ENCODE measurements at places on chromosomes 1 and 21.

DNA sequence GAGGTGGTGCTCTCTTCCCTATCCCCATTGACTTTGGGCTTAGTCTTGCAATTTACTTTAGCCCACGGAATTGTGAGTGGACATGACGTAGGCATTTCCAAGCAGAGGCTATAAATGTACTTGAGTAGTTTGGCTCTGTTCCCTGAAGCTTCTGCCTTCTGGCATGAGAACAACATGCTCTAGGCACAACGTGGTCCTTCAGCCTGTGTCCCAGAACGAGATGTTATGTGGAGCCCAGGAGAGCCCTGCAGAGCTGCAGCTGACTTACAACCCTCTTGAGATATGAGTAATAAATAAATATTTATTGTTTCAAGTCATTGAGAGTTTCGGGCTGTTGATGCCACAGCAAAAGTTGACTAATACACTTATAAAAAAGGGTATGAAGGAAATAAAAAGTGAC lies 105.2 kb upstream of the HMGB4 start:
- DNase-seq: no peak

DNA sequence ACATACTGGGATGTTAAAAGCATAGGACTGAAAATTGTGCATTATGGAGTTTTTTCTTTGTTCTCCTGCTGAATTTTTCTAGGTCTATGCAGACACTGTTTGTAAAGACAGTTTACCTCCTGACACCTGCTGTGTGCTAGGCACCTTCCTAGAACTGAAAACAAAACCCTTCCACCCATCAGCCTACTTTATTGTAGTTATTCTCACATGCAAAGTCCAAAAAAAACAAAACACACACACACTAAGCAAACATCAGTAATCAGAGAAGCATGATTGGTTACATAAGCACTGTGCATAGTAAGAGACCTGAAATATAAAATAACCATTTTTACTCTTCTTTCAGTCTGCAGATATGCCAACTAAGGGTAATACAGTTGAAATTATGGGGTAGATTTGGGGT lies 195.1 kb downstream of the CRB1 start:
- no peak for DNase-seq

DNA sequence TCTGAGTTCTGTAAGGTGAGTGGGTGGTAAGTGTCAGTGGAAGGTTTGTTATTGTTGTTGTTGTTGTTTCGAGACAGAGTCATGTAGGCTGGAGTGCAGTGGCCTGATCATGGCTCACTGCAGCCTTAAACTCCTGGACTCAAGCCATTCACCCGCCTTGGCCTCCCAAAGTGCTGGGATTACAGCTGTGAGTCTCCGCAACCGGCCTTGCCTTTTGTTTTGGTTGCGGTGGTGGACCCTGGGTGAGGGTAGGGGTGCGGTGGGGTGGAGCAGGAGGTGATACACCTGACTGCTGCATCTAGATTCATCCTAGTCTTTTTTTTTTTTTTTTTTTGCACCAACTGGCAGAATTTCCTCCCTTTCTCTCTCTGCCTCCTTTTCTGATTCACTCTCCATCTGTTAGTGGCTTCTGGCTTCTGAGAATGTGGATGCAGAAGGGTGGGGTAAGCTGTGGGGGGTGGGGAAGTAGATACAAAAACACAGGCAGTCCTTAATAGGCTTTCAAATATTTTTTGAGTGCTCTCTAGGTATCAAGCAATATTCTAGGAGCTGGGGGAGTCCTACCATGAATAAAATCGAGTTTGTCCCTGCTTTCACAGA lies 4.6 kb upstream of the GMEB1 start:
- no peak for DNase-seq

DNA sequence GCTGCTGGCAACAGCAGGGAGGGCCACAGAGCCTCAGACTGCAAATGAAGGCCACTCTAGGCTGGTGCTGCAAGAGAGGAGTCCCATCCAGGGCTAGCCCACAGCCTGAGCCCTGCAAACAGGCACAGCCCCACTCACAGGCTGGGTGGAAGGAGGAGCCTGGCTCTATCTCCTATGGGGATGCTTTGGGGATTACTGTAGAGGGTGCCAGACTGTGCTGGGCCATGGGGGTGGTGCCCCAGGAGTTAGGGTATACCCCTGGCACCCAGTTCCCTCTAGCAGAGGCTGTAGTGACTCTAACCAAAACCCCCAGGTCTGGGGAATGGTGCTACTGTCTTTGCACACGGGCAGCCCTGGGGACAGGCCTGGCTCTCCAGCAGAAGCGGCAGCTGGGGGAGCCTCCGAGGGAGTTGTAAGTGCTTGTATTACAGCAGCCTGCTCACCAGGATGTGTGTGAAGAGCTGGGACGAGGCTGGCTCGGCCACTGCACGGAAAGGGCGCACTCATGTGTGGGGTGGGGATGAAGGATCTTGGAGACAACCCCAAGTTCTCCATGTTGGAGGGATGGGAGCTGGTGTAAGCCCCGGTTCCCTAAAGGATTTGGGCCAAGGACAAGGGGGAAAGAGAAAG lies 23.4 kb upstream of the EVA1B start:
- DNase-seq: no peak

- DNase-seq: no peak
Measured at GRCh38 chr1:82001345-82001744, 200.6 kb downstream of the ADGRL2 start.

- DNase-seq: no peak
Measured at GRCh38 chr21:29306920-29307319, 8.2 kb downstream of the BACH1 start.

- DNase-seq: no peak
Measured at GRCh38 chr1:89553157-89553556, 28.5 kb downstream of the LRRC8B start.

- no peak for DNase-seq
Measured at GRCh38 chr1:106366627-106367319, 689.7 kb upstream of the PRMT6 start.

DNA sequence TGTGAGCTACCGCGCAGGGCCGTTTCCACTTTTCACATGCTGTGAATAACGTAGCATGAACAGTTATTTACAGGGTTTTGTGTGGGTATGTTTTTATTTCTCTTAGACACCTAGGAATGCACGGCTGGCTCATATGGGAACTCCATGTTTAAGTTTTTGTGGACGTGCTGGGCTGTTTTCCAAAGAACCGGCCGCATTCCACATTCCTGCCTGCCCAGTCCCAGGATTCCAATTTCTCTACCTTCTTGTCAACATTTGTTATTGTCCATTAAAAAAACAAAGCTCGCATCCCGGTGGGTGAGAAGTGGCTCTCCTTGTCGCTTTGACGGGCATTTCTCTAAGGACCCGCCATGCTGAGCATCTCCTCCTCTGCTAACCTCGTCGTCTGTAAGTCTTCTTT lies 47.1 kb upstream of the LRRC3 start:
- no peak for DNase-seq

DNA sequence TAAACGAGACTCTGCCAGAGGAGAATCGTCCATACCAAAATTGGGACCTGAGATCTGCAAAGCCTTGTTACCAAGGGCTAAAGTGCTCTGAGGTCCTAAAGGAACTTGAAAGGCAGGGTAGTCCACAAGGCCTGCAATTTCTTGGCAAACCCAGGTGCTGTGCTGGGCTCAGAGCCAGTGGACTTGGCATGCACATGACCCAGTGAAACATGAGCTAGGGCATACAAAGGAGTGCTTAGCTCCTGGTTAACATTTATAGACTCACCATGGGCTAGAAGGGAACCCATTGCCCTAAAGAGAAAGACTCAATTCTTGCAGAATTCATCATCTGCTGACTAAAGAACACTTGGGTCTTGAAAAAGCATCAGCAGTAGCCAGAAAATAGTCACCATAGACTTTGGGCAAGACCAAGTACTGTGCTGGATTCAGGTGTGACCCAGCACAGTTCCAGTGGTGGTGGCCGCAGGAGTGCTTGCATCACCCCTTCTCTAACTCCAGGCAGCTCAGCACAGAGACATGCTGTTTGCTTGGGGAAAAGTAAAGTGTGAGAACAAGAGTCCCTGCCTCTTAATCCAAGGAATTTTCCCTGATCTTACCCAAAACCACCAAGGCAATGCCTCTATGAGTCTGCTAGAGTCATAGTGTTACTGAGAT lies 1069.4 kb upstream of the ADGRL2 start:
- no peak for DNase-seq

GRCh38 chr1:217253985-217254384 lies 376.9 kb downstream of the GPATCH2 start:
- no peak for DNase-seq

DNA sequence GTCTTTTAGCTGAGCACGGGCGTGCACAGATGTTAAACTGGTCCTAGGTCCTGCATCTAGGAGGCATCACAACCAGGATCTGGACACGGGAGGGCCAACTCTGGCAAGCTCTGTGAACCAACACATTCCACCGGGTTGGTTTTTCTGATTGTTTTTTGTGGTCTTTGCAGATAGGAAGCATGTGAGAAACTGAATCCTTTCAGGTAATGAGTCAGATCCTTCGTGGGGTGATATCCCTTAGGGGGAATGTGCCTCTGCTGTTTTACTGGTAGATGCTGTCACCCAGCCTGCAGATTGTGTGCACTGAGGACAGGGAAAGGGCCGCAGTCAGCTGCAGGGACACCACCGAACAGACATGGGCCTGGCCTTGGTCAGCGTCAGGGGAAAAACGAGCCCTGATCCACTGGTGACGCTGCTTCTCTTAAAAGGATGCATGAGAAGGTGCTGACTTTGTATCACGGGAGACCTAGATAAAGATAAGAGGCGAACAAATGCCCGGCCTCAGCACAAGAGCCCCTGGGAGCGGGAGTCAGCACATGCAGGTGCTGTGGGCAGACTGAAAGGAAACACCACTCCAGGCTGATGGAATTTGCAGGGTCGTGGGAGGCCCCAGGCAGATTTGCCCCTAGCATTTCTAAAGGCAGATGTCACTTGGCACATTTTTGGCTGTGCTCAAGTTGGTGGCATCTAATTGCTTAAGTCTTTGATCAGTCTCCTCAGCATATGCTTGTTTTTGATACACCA lies 51.1 kb downstream of the DOP1B start:
- no peak for DNase-seq

GRCh38 chr1:99969260-99969728 lies 502 bp upstream of the SLC35A3 start:
- DNase-seq: peak; percentile 2

DNA sequence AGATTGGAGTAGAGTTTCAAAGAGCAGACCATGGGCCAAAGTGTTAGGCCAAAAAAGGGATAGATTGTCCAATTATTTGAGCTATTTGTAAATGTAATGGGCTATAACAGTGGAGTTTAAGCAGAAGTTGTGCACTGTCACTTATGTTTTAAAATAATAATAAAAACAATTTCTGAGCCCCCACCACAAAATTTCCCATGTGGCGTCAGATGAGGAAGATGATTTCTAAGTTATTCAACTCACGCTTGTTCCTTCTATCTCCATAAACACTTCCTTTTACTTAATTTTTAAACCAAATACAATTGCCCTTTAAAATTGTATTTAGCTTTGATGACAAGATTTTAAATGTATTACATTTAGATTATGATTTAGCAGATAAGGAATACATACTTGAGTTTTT lies 330.0 kb downstream of the PTPRC start:
- DNase-seq: no peak

Measured in stimulated activated CD4-positive, alpha-beta T cell treated with anti-CD3 and anti-CD28 coated beads, TNF-alpha, amount 100 ng/mL, for 1 hour (primary cell).